ENCODE measurements at places on chromosomes 16 and 17. TPM values are rescaled to one million over a fixed set of nuclear protein-coding genes. Genes with fewer than 3 reads are reported as not detected.

Gene TPPP3
- 0.46 TPM for total RNA-seq

Gene HBA2
- total RNA-seq, result not detected

Gene TMC5
- total RNA-seq, result not detected

Gene TACO1
- 17.2 TPM for total RNA-seq

Gene CCL16
- total RNA-seq, result not detected

Gene MYH1
- 0.09 TPM for total RNA-seq

Gene CPNE7
- total RNA-seq, result 27.5 TPM

Gene CES1
- not detected for total RNA-seq

Gene KRT40
- not detected for total RNA-seq

Gene PRKCA
- total RNA-seq, result 19.6 TPM

Gene SBK1
- not detected for total RNA-seq

Gene NECAB2
- total RNA-seq, result 0.37 TPM

Gene HES7
- total RNA-seq, result not detected

Gene DOC2B
- total RNA-seq, result not detected

Gene OXLD1
- 18.4 TPM for total RNA-seq

Gene BEAN1
- not detected for total RNA-seq

Gene TBC1D28
- total RNA-seq, result not detected

Gene ADAD2
- not detected for total RNA-seq

Gene CCR7
- total RNA-seq, result not detected

Gene C17orf50
- total RNA-seq, result not detected

Gene CYTH1
- 14.5 TPM for total RNA-seq

Gene VAT1L
- total RNA-seq, result 43.1 TPM

Gene NTN1
- total RNA-seq, result 0.59 TPM

Gene USH1G
- not detected for total RNA-seq

Gene MRPL12
- total RNA-seq, result 7.8 TPM

Gene CCL4
- total RNA-seq, result not detected

Gene NPIPB6
- total RNA-seq, result 1.5 TPM

Gene ABCA8
- 80.8 TPM for total RNA-seq

Gene NXN
- 55.8 TPM for total RNA-seq

Gene TMEM219
- 63.9 TPM for total RNA-seq

Gene C1QTNF8
- total RNA-seq, result not detected

Gene TMIGD1
- total RNA-seq, result not detected

Gene CCDC200
- not detected for total RNA-seq

Gene CDK3
- total RNA-seq, result 5.2 TPM

Gene ERAL1
- 28.5 TPM for total RNA-seq

Gene MSL1
- total RNA-seq, result 41.2 TPM

Gene WSCD1
- 0.05 TPM for total RNA-seq

Gene NLRC3
- total RNA-seq, result under 0.01 TPM

Gene MSLN
- not detected for total RNA-seq

Gene GPR139
- total RNA-seq, result not detected

Gene DNASE1L2
- total RNA-seq, result 1.2 TPM

Gene NOXO1
- under 0.01 TPM for total RNA-seq

Gene CCL5
- under 0.01 TPM for total RNA-seq

Gene KCNJ18
- total RNA-seq, result not detected

Gene KRTAP9-4
- not detected for total RNA-seq

Gene CES4A
- total RNA-seq, result 1.3 TPM

Gene SPATA32
- total RNA-seq, result not detected

Gene KLHL11
- total RNA-seq, result 32.6 TPM

Gene TP53TG3B
- total RNA-seq, result not detected

Gene LDHD
- 1.8 TPM for total RNA-seq

Gene CMTM1
- 1.9 TPM for total RNA-seq

Gene ADCY7
- total RNA-seq, result 135 TPM

Gene GHDC
- 9.2 TPM for total RNA-seq

Gene AIPL1
- total RNA-seq, result not detected

Gene GPR142
- not detected for total RNA-seq

Gene ITGA2B
- total RNA-seq, result under 0.01 TPM

Gene KRTAP4-1
- total RNA-seq, result not detected

Measured in smooth muscle cell of the umbilical artery (primary cell).